ENCODE measurements at places on chromosomes 4 and X. TPM values are rescaled to one million over a fixed set of nuclear protein-coding genes. Genes with fewer than 3 reads are reported as not detected.

The LRCH2 gene
- not detected for total RNA-seq

- DNase-seq: no peak
Measured at GRCh38 chrX:65677954-65678469, 10.6 kb downstream of the MSN start.

The CXCL8 gene
- 7.8 TPM for total RNA-seq

The SYTL4 gene
- total RNA-seq: 1.2 TPM

- no peak for DNase-seq
Measured at GRCh38 chr4:113844369-113844768, 82.8 kb upstream of the CAMK2D start.

DNA sequence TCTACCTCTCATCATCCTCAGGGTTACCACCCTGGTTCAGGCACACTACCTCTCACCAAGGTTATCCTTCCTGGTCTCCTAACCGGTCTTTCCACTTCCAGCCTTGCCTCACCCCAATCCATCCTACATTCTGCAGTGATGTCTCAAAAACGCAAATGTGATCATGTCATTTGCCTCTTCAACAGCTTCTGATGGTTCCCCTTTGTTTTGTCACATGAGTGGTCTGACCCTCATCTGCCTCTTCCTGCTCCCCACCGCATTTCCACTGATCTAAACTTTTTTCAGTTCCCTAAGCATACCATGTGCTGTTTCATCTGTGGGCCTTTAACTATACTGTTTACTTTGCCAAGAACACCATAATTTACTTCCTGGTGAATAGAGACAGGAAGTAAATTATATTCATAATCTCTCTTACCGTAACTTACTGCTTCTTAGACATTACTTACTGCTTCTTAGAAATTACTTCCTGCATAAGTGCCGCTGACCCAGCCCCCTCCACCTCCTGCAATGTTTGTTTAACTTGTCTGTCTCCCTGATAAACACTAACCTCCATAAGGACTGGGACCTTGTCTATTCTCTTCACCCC lies 27.1 kb upstream of the NSUN7 start:
- no peak for DNase-seq

The KIAA1210 gene
- total RNA-seq: not detected

GRCh38 chr4:99536848-99537247 lies 26.0 kb downstream of the C4orf17 start:
- no peak for DNase-seq

The VCX3A gene
- not detected for total RNA-seq

The SCFD2 gene
- 19.0 TPM for total RNA-seq

DNA sequence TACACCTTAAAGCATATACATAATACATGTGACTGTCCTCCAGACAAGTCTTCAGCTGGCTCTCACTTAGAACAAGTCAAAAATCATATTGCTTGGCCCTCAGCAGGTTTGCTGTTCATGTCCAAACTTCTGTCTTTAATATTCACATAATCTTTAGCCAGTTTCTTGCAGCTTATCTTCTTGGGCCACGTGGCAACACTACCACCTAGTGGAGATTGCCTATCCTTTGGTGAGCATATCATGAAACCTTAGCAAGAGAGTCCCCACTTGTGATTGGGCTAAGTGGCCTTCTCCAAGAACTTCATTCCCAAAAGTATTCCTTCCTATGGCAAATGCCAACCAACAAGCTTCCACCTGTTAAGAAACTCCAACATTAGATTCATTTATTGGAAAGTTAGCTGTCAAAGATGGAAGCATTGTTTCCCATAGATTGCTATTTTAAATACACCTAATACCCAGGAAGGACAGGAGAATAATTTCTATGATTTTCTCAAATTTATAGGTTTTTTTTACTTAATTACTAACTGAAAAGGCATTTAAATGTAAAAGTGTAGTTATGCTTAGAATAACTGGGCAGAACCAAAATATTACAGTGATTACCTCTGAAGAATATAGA lies 231.9 kb upstream of the INTU start:
- peak; percentile 37 for DNase-seq

The ASB5 gene
- not detected for total RNA-seq

- DNase-seq: peak; percentile 56
Measured at GRCh38 chrX:134622056-134622812, 36.0 kb downstream of the PLAC1 start.

DNA sequence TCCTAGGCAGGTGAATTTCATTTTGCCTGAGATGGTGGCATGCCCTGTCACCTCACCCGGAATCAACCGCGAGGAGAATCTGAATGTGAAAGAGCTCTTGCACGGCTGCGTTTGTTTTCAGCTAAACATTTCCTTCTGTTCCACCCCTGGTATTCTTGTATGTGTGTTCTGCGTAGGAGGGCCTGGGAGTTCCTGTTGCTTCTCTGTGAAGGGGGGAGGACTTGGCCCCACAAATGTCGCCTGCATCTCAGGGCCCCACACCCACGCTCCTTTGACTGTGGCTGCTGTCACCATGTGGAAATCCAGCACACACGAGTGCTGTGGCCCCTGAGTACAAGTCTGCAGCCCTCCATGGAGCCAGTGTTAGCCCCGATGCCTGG lies 45.8 kb upstream of the CLCN4 start:
- DNase-seq: no peak

GRCh38 chr4:152209772-152210493 lies 326.0 kb downstream of the FBXW7 start:
- DNase-seq: no peak

The BRS3 gene
- not detected for total RNA-seq

The DCX gene
- total RNA-seq: not detected

DNA sequence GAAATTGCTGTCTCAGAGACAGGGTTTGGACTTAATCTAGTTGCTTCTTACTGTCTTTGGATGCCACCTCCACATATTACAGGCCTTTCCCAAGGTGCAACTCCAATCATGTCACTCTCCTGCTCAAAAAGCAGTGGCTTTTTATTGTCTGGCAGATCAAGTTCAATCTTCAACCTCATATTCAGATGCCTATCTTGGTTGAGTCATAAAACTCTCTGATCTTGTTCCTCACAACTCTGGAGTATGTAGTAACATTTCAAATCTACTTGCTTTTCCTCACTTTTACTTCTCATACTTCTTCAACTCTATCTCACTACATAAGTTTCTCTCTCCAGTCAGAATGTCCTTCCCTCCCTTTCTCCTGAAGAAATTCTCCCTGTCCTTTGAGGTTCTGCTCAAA lies 180.6 kb downstream of the VSIG4 start:
- no peak for DNase-seq

- DNase-seq: no peak
Measured at GRCh38 chr4:151933122-151933827, 172.5 kb upstream of the GATB start.

GRCh38 chrX:119062750-119063374 lies 9.9 kb upstream of the CT47C1 start:
- DNase-seq: no peak

The PABPC4L gene
- total RNA-seq: 3.8 TPM

GRCh38 chr4:52852711-52853110 lies 9.4 kb upstream of the RASL11B start:
- no peak for DNase-seq

DNA sequence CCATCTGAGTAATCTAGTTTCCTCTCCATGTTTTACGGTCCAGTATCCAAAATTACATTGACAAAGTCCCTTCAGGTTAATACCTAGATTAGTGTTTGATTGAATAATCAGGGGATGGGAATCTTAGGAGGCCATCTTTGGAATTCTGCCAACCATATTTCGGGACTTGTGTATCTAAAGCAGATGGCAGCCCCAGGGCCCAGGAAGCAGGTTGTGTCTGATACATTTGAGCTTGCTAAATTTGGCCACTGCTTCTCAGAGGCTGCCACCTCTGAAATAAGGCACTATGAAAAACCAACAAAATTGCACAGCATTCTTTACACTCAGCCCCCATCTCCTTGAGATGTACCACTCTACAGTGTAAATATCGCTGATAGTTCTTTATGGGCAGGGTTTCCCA lies 102.1 kb downstream of the ASB9 start:
- DNase-seq: no peak

The MCF2 gene
- not detected for total RNA-seq

DNA sequence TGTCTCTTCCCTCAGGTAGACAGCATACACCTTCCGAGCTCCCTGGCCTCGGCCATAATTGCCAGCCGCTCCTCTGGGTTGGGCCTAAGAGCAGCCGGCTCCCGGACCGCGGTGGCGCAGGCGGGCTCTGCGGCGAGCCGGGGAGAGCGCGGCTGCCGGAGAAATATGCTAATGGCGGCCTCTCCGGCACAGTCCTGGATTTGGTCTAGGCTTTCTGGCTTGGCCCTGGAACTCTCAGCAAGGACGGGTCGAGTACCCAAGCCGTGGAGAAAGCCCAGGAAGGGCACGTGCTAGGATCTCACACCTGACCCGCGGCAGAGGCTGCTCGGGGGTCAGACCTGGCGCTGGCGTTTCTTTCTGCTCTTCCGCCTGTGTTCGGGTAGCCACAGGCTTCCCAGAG lies 18.6 kb upstream of the ZIC3 start:
- DNase-seq: no peak

DNA sequence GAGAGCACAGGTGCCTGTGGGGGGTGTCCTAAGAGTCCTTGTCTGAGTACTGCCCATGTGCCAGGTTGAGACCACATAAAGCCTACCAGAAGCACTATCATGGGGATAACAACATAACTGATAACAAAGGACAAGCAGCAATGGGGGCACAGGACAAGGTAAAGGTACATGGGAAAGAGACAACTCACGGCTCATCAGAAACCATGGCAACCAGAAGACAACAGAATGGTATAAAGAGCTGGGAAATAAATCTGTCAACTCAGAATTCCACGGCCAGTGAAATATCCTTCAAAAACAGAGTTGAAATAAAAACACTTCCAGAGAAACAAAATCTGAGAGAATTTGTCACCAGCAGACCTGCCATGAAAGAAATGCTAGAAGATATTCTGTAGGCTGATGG lies 20.0 kb downstream of the CENPU start:
- no peak for DNase-seq

The DMD gene
- total RNA-seq: 6.2 TPM

The FAM114A1 gene
- total RNA-seq: 63.7 TPM

DNA sequence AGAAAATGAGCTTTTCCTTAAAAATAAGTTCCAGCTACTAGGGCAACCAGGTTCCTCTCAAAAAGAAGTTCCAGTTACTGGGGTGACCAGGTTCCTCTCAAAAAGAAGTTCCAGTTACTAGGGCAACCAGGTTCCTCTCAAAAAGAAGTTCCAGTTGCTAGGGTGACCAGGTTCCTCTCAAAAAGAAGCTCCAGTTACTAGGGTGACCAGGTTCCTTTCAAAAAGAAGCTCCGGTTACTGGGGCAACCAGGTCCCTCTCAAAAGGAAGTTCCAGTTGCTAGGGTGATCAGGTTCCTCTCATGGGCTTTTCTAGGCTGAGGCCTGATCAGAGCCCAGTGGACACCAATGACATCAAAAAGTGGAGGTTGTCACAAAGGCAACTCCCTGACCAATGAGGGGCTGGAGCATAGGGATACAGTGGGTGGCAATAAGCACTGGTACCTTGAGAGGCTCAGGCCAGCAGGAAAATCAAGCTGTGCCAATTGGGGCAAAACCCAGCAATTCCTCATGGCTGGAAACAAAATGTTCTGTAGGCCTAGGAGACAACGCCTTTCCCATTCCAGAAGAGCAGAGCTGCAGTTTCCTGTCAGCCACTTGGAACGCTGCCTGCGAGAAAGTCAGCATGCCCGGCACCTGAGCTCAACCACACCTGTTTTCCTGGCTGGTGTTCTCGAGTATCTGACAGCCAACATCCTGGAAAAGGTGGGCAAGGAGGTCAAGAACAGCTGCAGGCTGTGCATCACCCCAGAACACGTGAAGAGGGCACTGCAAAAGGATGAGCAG lies 12.3 kb upstream of the SYTL5 start:
- DNase-seq: peak; percentile 23

GRCh38 chr4:6338175-6338950 lies 68.7 kb downstream of the WFS1 start:
- no peak for DNase-seq

DNA sequence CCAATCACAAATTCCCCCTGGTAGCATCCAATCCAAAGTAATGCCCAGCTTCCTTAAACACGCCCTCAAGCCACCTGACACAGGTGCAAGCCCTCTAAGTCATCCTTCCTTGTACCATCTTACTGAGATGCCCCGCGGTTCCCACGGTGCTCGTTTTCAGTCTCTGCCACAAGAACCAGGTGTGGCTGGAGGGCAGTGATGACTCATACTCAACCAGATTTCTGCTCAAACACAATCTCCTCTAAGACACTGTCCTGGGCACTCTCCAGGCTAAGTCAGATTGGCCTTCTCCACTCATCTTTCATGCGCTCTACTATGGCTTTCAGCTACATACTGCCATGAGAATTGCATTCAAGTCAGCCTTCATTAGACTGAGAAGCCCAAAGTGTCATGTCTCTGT lies 3.5 kb downstream of the SH3KBP1 start:
- DNase-seq: no peak

The MAGED4 gene
- 2.3 TPM for total RNA-seq

The TMEM255A gene
- total RNA-seq: 0.41 TPM

GRCh38 chr4:4320528-4320927 lies 30.5 kb downstream of the ZBTB49 start:
- no peak for DNase-seq

The GABRB1 gene
- 1.3 TPM for total RNA-seq

- DNase-seq: peak; percentile 77
Measured at GRCh38 chr4:134343656-134344055, 142.1 kb upstream of the PABPC4L start.

DNA sequence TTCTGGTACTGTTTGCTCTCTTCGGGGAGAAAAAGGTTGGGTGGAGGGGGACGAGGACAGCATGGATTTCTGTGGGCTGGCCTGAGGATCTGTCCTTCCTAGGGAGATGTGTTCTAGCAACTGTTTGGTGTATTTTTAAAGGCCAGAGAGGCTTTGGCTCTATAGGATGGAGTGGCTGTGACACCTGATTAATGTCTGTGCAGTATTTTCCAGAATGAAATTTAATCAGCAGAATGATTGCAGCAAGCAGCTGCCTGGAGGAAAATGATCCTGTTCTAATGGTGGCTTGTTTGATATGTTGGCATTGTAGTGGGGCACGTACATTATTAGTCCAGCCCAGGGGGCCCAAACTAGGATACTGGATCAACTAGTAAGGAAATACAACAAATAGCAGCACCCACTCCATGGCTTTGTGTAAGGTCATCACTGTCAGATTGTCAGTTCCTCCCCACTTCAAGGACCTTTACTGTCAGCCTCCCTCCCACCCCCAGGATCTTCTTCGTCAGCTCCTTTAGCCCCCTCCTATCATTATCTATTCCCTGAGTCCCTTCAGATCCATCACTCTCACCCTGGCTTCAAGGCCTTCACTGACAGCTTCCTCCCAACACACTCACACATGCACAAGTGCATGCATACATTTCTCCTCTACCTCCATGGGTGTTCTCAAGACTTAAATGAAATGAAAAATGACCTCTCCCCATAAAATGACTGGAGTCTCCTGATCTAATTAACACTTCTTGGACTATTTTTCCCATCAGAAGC lies 10.4 kb upstream of the TMEM255A start:
- DNase-seq: no peak

GRCh38 chr4:135412213-135412612 lies 1210.6 kb upstream of the PABPC4L start:
- no peak for DNase-seq

GRCh38 chrX:56782352-56782751 lies 53.3 kb downstream of the NBDY start:
- DNase-seq: no peak

Data from Caki2 (cell line).